ENCODE measurements at places on chromosomes 12 and 14. TPM values are rescaled to one million over a fixed set of nuclear protein-coding genes. Genes with fewer than 3 reads are reported as not detected.

DNA sequence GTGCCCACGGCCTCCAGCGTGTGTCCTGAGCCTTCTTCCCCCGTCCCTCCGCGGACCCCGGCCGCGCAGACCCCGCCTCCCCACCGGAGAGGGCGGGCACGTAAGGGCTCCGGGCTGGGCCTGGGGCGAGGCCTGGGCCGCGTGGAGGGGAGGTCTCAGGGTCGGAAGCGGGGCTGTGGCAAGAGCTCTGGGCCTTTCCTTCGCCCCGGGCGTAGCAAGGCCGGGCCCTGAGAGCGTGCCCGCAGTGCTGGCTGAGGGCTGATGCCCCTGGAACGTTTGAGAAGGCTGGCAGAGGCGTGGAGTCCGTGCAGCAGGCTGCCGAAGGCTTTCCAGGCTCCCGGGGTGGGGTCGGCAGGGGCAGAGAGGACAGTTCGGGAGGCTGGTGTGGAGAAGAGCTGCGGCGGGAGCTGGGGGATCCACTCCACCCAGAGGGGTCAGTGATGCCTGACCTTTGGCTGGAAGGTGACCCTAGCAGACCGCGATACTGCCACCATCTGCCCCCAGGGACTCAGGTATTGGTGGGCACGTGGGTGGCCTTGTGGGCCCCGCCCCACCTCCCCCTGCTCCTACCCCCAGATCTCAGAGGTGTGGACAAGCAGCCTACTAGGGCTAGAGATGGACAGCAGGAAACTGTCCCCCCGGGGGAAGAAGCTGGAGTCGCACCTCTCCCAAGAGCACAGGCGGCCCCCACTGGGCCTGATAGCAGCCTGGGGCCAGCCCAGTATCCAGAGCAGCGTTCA, 558 bp downstream of the TEX22 start:
- DNase-seq, result no peak

- DNase-seq, result no peak
Measured at GRCh38 chr12:70774055-70774454, 136.8 kb upstream of the PTPRB start.

The PPP1R3E gene
- 9.6 TPM for total RNA-seq

GRCh38 chr14:39374851-39375250, 57.4 kb downstream of the FBXO33 start:
- DNase-seq, result no peak

DNA sequence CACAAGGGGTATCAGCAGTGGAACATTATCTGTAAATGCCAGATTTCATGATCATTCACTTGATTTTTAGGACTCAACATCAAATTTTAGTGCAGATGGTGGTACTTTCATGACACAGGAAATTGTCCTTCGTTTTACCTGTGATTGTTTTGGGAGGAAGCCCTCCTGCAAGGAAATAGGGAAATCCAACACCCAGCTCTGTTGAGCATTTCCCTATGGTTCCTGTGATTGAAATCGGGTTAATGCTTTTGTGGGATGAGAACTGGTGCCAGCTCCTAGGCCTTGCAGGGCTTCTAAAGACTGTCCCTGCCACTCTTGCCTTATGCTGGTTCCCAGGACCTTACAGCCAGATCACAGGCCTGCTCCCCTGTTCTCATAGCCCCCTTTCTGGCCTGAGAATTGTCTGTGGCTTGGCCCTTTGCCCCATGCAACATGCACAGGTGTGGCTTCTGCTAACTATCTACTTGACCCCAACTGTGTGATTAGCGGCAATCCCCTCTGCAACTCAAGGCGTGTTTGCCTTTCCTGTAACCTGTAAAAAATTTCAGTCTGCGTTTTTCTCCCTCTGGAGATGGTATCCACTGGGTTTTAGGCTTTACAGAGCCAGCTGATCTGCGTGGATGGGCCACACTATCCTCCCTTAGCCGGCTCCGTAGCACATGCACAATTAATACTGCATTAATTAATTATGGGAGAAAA, 112.5 kb downstream of the ETV6 start:
- DNase-seq, result no peak

DNA sequence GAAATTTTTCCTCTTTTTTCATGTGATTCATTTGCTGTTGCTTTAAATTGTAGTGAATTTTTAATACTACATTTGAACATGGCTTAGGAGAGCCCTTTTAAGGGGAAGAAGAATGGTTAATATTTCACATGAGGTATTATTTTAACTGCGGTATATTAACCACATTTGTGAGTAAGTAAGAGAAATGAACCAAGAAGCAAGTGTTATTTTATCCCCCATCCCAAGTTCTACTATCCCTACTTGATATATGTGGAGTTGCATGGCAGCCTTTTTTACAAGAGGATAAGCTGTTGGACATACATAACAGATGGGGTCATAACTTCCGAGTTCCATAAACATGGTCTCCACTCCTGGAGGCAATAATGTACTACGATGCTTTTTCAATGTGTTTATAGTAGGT, 623.3 kb downstream of the LRFN5 start:
- DNase-seq, result no peak
